ENCODE measurements at places on chromosomes 16 and 17. TPM values are rescaled to one million over a fixed set of nuclear protein-coding genes. Genes with fewer than 3 reads are reported as not detected.

Gene C17orf113
- 1.2 TPM for total RNA-seq

DNA sequence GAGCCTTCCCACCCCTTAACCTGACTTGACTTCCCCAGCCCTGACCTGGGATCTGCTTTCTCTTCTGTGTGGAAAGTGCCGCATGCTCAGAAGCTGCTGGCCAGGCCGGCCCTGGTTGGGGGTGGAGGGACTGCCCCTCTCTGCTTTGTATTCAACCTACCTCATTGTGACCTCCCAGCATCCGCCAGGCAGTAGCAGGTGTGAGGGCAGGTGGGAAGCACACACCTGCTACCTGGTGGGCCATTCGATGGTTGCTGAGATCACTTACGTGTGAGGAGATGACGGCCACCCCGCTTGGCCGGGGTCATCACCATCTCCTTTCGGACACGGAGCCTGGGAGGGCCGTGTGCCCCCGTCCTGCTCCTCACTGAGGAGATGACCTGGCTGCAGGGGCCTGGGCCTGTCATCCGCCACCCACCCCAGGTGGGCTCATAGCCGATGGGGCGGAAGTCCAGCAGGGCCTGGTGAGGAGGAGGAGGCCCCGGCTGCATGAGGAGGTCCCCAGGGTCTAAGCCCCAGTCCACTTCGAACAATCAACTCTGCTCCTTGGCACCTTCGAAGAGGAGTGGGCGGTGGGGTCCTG is 7.1 kb downstream of the CPNE7 start:
- DNase-seq: no peak

DNA sequence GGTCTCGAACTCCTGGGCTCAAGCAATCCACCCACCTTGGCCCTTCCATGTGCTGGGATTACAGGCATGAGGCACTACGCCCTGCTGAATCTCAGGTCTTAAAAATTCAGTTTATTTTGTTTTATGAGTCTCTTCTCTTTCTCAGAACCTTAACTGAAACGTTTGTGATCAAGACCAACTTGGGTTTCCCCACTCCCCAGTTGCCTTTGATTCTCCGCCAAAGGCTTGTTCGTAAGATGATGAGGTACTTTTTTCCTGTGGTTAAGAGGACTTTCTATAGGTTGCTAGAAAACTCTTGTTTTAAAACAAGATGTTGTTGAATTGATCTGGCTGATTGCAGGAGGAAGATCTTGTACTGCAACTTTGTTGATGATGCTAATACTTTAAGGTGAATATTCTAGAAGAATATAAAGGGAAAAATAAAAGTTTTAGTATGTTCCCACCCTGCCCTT is 11.7 kb downstream of the ABCC1 start:
- no peak for DNase-seq

DNA sequence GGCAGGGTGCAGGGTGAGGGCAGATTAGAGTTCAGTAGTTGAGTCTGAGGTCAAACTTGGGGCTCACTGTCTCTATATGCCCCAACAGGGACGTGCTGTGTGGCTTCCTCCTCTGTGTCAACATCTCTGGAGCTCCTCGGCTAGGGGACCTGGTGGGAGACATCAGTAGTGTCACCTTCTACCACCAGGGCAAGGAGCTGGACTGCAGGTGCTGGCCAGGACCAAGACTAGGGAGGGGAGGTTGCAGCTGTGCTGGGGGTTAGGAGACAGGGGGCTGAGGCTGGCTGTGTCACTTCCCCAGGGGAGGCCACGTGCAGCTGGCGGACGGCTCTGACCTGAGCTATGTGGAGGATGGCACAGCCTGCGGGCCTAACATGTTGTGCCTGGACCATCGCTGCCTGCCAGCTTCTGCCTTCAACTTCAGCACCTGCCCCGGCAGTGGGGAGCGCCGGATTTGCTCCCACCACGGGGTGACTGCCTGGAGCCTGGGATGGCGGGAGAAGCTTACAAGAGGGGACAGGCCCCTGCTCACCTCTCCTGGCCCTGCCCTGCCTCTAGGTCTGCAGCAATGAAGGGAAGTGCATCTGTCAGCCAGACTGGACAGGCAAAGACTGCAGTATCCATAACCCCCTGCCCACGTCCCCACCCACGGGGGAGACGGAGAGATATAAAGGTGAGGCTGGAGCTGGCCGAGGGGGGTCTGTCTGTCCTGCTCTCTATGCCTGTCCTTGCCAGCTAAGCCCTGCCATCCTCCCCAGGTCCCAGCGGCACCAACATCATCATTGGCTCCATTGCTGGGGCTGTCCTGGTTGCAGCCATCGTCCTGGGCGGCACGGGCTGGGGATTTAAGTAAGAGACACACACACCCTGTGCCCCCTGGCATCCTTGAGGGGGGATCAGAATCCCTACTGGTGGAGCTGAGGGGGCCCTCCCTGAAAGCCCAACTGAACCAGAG is 18.9 kb downstream of the ADAM11 start:
- no peak for DNase-seq

Gene TMEM235
- total RNA-seq: not detected

DNA sequence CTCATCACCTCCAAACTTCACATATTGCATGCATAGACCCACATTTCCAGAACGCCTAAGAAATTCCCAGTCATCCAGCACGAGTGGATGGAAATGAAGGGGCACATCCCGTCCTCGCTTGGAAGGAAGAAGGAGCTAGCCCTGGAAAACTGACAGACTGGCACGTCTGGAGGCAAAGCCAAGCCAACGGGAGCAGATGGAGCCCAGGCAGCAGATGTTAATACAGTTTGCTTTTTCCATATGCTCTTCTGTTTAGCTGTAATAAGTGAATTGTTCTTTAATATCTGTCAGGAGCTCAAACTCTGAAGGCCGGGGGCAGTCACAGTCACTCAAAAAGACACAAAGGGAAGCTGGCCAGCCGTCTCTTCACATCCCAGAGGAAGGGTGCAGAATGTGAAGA is 187.7 kb downstream of the XYLT1 start:
- no peak for DNase-seq

Gene RSKR
- 16.2 TPM for total RNA-seq

Gene IRF8
- 52.5 TPM for total RNA-seq

GRCh38 chr16:52489894-52490293 is 57.0 kb downstream of the TOX3 start:
- DNase-seq: no peak

Gene PHOSPHO1
- not detected for total RNA-seq

Gene RHBDL1
- total RNA-seq: 4.0 TPM

- peak; percentile 38 for DNase-seq
These were observed 6.9 kb downstream of the RARA start for GRCh38 chr17:40315678-40316570.

DNA sequence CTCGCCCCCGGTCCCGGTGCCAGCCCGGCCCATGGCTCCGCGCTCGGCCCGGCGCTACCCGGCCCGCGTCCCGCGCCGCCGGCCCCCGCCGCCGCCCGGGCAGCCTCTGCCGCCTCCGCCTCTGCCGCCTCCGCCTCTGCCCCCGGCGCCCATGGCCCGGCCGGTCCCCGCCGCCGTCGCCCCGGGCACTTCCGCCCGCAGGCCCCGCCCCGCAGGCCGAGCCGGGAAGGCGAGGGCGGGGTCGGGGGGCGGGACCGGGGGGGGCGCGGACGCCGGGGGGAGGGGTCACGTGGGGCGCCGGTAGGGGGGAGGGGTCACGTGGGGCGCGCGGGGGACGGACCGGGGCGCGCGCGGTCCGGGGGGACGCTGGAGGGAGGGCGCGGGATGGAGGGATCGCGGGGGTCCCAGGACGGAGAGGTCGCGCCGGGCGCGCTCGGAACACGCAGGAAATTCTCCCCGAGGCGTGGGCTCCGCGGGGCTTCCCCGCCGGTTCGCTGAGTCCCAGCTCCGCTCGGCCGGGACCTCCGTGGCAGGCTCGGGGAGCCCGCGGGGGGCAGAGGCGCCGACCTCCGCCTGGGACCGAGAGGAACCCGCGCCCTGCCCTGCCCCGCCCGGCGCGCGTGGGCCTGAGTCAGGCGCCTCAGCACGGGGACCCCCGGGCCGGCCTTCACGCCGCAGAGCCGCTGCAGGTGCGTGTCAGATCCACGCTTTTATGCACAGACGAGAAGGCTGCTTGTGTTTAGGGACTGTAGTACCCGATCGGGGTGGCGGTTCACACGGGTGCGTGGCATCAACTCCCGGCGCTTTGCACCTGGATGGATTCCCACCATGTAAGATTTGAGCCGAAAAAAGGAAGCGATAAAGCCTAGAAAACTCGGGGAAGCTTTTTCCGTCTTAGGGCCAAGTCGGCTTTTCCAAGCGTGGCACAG is at the start of gene PGAP6:
Gene PGAP6 (minus strand): TSS at position 190 of the 929 bp plus-strand sequence. CDS start 157 bp downstream, at position 33.
- DNase-seq: peak; percentile 63

DNA sequence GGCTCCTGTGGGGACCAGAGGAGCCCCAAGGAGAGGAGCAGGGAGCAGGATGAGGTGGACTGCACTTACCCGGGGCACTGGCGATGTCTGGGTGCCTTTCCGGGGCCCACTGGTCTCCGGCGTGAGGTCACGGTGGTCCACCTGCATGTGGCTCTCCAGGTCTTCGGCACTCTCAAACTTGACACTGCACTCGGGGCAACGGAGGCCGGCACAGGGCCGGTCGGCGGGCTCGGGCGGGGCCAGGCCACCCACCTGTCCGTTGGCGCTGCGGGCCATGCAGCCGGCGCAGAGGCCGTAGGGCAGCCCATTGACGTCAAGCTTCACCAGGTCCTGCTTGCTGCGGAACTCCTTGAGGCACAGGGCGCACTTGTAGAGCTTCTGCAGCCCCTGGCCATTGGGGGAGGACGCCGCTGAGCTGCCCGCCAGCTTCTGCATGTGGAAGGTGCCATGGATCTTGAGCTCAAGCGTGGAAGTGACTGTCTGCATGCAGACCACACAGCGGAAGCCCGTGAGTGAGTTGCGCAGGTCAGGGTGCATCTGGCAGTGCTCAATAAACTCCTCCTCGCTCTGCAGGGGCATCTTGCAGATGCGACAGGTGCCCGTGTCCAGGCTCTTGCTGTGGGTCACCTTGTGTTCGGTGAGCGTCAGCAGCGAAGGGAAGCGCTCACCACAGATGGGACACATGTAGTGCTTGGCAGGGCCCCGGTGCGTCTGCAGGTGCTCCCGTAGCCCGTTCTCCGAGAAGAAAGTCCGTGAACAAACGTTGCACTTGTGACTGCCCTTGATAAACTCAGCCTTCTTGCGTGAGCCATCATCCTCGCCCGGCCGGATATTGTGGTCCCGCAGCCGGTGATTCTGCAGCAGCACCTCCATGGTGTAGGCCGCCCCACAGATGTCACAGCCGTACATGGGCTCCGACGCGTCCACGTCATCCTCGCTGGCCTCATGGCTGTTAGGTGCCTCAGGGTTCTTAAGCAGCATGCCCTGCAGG is 220.0 kb downstream of the ZNF423 start:
- DNase-seq: no peak

Gene YWHAE
- 533 TPM for total RNA-seq

GRCh38 chr17:386141-386876 is 33.7 kb upstream of the RPH3AL start:
- peak; percentile 89 for DNase-seq

DNA sequence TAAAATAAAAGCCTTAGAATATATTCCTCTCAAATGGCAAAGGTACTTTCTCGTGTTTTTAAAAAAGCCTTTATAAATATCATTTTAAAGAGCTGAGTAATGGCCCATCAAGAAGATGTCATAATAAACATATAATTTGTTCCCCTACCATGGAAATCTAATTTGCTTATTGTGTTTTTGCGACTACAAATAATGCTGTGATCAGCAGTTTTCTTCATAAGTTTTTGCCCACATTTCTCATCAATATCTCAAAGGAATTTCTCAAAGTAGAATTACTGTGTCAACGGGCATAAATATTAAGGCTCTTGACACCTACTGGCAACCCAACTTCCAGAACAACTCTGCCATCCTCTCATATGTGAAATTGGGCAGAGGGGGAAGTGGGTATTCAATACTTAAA is 17.5 kb downstream of the ZNF18 start:
- DNase-seq: no peak

Gene GPRC5C
- 193 TPM for total RNA-seq

DNA sequence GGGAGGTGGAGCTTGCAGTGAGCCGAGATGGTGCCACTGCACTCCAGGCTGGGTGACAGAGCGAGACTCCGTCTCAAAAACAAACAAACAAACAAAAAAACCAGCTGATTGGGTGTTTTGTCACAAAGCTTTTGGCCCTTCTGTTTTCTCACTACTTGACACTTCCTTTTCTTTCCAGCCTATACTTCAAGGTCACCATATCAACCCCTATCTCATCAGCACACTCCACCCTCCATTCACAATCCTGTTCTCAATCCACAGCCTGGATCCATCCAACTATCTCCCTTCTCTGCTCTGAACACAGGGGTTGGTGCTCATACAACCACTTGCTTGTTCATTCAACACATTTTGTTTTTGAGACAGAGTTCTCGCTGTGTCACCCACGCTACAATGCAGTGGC is 6.6 kb upstream of the MED11 start:
- DNase-seq: no peak

Gene FBXO47
- not detected for total RNA-seq

GRCh38 chr17:77740481-77740880 is 218.0 kb upstream of the TNRC6C start:
- DNase-seq: no peak

GRCh38 chr16:12548270-12548983 is 255.3 kb downstream of the CPPED1 start:
- no peak for DNase-seq

Gene CD300A
- total RNA-seq: 3.1 TPM

Gene TBX4
- total RNA-seq: not detected

DNA sequence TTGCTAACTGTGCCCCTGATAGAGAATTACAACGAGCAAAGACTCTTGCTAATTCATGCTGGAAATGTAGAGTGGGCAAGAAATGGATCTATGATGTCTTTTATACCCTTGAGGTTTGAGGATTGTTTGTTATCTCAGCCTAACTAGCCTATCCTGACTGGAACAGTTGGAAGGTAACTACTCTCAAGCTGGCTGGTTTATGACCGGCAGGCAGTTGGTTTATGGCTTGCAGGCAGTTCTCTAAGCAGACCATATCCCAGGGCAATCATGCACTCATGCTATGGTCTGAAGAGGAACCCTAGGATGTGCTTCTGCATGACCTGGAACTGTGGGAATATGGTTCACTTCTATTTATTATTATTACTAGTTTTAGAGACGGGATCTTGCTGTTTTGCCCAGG is 49.1 kb downstream of the LYRM1 start:
- DNase-seq: no peak

All from colonic mucosa (tissue), 4 donors.